ENCODE measurements at places on chromosomes 3 and 15.

- no peak for DNase-seq
These were observed 376.3 kb downstream of the GAP43 start for GRCh38 chr3:115999613-116000012.

DNA sequence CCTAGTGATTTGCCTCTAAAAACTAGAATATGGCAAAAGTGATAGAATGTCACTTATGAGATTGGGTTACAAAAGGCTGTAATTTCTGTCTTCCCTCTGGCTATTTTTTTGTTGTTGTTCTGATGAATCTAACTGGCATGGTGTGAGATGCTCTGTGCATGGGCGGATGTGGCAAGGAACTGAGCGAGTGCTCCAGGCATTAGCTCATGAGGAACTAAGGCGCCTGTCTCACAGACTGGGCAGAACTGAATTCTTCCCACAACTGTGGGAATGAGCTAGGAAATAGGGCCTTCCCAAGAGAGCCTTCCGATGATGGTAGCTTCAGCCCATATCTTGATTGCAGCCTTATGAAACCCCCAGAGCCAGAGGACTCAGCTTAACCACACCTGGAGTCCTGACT, 222.5 kb downstream of the NR2F2 start:
- peak; percentile 30 for DNase-seq

DNA sequence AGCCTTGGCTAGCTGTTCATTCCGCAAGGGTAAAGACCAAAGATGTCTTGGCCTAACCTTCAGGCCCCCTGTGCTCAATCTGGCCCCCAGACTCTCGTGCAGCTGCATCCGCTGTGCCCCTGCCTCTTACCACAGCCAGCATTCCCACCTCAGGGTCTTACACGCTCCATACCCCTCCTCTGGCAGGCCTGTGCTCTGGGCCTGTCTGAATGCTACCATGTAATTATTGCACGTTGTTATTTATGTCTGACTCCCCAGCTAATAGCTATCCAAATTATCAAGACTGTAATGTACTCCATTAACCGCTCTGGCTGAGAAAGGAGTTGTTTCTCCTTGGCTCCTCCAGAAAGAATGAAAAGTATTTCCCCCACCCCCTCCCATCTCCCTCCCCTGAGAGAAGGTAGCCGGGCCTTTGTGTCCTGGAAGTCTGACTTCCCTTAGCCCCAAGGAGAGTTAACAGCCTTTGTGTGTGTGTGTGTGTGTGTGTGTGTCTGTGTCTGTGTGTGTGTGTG, 54.5 kb upstream of the UBE2E1 start:
- DNase-seq = no peak

DNA sequence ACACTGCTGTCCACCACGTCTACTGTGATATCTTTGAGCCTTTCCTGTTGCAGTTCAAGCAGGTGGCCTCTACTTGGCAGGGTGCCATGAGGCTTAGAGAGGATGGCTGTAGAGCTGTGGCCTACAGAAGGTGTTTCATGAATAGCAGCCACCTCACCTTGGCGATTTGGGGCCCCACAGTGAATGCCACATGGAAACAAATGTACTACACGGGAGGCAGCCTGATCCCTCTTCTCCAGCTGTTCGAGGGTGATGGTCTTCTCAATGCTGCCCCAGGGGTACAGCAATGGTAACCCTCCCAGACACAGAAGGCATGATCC, 70.7 kb downstream of the FAM43A start:
- DNase-seq = no peak

- DNase-seq = no peak
These were observed 67.9 kb downstream of the IQSEC1 start for GRCh38 chr3:13005301-13005700.

DNA sequence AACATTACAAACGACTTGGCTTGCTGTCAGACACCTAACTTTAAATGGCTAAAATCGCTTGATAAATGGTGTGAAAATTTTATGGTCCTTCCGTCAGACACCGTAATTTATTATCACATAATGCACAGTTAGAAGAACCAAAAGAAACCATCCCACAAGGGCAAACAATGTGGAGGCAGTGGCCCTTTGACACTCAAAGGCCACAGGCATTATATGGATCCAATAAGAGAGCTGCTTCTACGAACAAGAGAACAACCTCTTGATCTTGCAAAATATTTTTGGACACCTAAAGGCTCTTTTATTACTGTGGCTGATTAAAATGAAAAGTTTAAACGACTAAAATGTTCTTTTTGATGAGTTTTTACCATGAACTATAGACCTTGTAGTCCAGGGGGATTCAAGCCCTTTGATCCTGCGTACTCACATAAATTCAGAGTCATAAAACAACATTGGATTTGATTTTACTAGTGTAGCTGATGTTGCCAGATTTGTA, 202.8 kb downstream of the FMN1 start:
- no peak for DNase-seq

GRCh38 chr3:156252656-156253055, 132.3 kb downstream of the KCNAB1 start:
- DNase-seq = no peak

DNA sequence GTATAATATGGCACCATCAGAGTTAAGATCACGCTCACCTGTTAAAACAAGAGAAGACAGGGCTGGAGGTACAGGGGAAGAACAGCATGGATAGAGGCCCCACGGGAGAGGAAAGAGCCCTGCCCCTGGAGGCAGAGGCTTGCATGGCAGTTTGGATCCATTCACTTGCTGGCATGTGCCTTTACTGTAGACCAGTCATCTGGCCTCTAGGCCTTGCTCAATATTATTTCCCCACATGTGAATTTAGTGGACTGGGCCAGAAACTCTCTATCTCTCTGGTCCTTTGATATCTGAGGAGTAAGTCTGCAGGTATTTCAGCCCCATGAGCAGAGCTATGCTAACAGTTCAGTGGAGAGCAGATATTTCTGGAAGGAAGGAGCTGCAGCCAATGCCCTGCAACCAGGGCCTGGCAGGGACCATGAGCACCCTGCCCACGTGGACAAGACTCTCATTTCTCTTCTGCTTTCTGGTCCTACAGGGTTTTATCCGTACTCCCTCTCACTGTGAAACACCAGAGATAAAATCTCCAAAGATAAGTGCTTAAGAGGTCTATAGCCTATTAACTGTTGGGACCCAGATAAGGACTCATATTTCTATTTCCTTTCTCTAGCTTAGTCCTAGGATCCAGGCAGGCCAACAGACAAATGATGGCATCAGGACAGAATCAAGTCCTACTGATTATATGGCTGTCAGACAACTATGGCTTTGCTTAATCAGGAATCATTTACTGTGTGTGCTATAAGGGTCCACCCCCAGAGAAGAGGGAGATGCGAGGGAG, 65.0 kb downstream of the CLDN11 start:
- no peak for DNase-seq

DNA sequence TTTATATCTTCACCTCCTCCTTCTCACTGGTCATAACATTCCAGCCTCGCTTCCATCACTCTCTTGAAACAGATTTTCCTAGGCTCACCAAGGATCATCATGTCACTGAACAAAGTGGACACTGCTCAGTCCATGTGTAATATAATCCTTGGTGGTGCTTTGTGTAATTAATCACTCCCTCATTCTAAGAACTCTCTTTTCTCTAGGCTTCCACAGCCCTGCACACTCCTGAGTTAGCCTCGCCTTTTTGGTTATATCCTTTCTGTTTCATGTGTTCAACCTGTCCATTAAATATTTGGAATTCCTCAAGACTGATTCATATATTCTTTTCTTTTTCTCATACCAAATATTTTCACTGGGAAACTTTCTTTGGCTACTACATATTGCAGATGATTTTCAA, 440.8 kb downstream of the PYDC2 start:
- peak; percentile 20 for DNase-seq

DNA sequence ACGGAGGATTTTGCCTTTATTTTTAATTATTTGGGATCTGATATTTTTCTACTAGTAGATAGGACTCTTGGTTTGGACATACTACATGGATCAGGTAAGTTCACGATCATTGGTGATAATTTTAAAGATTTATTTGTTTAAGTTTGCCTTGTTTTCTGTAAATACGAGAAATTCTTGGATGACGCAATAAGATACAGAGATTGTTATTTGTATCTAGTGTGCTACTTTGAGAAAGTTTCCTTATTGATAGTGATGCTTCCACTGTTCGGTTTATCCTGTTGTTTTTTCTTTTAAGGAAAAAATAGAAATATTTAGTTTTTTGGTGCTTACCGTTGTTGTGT, 577 bp downstream of the CHD2 start:
- DNase-seq = no peak

GRCh38 chr15:48766196-48766595, 44.7 kb downstream of the CEP152 start:
- no peak for DNase-seq

GRCh38 chr15:47503876-47504275, 213.4 kb upstream of the SEMA6D start:
- no peak for DNase-seq

DNA sequence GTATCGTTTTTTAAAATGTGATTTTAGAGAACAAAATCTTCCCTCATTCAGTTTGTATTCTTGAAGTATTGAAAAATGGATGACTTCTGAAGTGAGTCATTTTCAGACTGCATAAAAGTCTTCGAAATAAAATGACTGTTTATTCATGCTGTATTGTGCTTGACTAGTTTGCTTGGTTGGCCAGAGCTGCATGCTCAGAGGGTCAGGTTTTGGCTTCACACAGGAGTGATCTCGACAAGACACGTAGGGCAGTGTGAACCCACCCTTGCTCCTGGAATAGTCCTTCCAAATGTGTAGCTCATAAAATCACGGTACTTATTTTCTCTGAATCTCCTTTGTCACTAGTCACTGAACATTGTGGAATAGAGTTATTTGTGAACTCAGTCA, 73.3 kb downstream of the FNDC3B start:
- no peak for DNase-seq

DNA sequence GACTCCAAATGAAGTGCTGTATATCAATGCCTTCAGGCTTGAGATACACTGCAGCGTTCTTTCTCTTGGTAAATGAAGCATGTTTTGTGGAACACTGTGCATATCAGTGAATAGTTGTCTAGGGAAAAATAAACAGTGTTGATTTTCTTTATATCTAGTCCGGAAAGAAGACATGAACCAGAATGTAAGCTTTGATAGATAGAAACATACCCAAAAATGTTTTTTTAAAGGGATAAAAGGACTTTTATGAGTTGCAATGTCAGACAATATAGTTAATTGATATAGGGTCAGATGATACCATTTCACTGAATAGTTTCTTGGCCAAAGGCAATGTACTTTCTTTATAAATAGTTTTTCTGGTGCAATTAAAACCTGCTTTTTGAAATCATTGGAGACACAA, 1037.8 kb downstream of the OTOL1 start:
- no peak for DNase-seq

DNA sequence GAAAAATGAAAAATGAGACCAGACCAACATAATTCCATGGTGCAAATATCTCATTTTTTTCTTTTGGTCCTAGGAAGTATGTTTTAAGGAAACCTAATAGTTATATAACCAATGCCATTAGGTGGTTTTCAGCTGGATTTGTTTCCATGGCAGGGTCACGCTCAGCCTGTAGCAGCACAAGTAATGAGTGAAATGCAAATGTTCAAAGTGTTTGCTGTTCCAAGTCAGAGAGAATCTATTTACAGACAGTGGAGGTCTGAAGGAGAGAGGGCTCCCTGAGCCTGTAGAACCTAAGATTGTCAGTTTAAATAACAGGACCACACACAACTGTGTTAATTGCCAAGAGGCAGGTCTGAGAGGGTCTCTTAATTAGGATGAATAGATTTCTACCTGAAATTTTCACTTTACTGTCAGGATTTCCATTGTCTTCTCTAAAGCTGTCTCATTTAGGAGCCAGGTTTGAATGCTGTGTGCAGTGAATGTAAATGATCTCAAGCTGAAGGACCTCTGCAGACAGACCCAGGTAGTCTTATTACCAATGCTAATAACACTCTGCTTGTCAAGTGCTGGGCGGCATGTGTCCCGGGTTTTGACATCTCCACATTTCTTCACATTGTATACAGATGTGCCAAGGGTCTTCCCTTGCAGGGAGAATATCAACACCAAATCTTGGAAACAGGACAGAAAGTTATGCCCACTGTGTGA, 317.3 kb upstream of the NECTIN3 start:
- no peak for DNase-seq

DNA sequence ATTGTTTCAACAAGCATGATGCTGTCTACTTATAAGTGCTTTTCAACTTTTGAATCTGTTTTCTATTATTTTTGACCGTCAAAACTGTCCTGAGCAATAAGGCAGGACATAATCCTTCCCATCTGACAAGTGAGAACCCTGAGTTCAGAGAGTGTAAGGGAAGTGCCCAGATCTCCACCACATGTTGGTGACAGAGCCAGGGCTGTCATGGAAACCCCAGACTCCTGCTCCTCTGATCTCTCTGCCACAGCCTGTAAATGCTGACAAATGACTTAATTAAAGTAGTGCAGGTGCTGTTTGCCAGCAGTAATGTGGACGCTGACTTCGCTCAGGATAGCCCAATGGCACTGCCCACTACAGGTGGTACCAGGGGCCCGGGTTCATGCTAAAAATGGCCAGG, 40.3 kb downstream of the SPSB4 start:
- DNase-seq = no peak

GRCh38 chr15:55270291-55270690, 19.3 kb downstream of the RAB27A start:
- DNase-seq = no peak

DNA sequence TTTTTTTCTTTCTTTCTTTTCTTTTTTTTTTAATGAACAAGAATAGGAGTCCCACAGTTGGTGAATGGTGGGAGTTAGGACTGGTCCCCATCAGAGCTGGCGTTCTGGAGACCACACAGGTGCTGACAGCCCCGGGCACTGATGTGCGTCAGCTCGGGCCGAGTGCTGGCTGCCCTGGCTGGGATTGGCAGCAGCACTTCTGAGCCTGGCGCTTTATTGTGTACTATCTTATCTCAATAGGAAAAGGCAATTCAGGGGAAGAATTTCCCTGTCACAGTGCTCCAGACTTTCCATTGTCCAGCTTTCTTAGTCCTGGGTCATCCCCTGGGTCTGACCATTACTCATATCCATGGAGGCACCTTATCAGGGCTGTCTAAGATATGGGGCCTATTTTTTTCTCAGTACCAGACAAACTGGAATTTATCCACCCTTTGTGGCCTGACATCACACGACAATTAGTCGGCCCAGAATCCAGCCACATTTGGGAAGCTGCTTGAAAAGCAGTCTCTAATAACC, 54.1 kb downstream of the TMEM44 start:
- DNase-seq = no peak

DNA sequence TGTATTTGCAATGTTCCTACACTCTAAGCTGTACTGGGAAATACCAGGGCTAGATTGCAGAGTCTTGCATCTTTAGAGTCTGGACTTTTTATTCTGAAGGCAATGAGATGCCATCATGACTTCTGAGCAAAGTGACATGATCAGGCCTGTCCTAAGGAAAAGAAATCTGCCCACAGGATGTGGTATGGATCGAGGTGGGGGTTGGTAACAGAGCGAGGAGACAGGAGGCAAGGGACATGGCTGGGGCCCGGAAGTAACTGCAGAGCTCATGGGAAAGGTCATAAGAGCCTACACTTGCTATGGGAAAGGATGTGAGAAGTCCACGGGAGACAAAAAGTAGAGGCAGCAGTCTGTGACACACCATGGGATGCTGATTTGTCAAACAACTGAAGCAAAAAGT, 121.5 kb downstream of the OXNAD1 start:
- DNase-seq = no peak

GRCh38 chr3:157091083-157091833, 68.7 kb downstream of the CCNL1 start:
- DNase-seq = no peak

- no peak for DNase-seq
These were observed 30.3 kb upstream of the C15orf39 start for GRCh38 chr15:75171408-75171807.
